ENCODE measurements at places on chromosomes 12 and 14.

GRCh38 chr14:105529319-105529568, 2.9 kb downstream of the TMEM121 start:
- no peak for DNase-seq

DNA sequence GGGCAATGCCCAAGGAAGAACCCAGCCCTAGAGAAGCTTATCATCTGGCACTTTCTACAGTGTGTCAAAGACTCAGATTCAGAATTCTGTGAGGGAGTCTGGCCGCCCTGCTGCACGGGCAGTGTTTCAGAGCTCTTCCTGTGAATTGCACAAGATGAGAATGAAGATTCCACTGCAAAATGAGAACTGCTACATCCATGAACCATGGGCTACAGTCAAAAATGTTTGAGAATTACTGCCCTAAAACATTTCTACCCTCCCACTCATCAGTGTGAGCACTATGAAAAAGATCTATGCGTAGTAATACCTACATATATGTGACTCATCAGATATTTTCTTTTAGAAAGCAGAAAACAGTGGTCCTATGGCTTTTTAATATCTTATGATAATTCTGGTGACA, 104.0 kb downstream of the STAB2 start:
- no peak for DNase-seq

DNA sequence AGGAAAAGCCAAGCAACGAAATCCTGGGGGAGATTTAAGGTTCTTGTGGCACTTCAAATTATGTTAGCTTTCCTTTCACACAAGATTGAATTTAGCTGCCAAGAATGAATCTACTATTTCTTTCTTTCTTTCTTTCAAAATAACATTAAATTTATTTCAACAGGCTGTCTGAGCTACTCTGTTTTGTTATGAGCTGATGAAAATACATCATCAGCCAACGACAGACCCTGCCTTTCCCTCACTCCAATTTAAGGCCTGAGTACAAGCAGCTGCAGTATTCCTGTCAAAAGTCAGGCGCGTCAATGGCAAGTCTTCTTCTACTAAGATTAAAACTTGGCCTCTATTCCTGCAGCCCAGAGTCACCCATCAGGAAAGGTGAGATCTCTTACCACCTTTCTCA, 347.7 kb upstream of the FLRT2 start:
- DNase-seq: no peak

DNA sequence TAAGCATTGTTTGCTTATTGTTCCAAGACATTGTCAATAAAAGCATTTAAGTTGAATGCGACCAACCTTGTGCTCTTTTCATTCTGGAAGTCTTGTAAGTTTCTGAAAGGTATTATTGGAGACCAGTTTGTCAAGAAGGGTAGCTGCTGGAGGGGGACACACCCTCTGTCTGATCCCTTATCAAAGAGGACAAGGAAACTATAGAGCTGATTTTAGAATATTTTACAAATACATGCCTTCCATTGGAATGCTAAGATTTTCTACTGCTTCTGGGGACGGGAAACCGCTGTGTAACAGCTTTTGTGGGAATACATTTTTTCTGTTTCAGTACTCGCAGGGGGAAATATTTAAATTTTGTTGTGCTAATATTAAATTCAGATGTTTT, 3.5 kb downstream of the FOS start:
- DNase-seq: no peak

DNA sequence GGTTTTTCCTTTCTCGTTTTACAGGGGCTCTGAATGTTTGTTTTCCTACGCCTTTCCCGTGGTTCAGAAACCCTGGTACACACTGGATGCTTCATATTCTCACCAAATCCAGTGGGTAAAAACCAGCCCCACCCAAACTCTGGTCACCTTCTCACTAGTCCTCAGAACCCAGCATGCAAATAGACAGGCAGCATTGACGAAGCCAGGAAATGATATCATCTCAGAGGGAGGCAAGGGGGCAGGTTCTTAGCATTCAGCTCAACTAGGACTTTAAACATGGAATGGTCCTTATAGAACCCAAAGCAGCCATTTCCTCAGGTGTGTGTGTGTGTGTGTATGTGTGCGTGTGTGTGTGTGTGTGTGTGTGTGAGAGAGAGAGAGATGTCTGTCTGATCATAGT, 142.0 kb downstream of the KCNK10 start:
- DNase-seq: no peak

- DNase-seq: no peak
These were observed 16.6 kb upstream of the TBX3 start for GRCh38 chr12:114700392-114701103.

- no peak for DNase-seq
These were observed 953 bp downstream of the MAPK1IP1L start for GRCh38 chr14:55052269-55052930.

DNA sequence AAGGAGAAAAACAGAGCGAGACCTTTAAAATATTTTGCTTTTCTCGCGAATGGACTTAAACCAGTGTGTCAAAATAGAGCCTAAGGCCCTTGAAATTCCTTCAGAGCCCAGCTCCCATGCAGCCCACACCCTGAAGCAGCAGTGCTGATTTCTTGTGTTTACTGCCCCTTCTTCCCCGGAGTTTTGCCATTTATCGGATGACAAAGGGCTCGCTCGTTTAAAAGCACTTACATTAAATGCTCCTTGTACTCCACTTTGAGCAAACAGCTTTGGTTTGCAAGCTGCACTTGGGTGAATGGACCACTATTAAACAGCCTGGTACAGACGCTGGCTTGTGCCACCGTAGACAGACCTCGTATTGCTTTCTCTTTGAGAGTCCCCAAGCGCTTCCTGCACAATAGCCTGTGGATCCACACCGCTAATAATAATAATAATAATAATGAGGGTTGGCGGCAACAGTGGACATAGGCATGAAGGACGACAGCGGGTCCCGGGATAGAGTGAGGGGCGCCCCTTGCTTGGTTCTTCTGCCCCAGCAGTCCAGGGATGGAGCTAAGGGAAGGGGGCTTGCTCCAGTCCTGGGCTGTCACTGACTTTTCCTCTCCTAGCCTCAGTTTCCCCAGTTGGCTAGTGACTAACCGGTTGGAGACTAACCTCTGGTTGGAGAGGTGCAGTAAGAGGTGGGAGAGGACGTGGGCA, 6.6 kb downstream of the DLK1 start:
- DNase-seq: no peak

DNA sequence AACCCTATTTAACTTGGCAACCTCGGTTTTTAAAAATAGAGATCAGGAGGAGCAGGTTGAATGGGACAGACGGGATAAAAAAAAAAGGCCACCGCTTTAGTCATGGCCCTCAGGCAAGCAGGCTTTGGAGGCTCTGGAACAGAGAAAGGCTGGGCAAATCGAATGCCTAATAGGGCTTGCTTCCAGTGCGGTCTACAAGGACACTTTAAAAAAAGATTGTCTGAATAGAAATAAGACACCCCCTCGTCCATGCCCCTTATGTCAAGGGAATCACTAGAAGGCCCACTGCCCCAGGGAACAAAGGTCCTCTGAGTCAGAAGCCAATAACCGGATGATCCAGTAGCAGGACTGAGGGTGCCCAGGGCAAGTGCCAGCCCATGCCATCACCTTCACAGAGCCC, 265.8 kb downstream of the CPNE8 start:
- no peak for DNase-seq

GRCh38 chr12:124558313-124558712, 9.1 kb downstream of the NCOR2 start:
- DNase-seq: no peak

DNA sequence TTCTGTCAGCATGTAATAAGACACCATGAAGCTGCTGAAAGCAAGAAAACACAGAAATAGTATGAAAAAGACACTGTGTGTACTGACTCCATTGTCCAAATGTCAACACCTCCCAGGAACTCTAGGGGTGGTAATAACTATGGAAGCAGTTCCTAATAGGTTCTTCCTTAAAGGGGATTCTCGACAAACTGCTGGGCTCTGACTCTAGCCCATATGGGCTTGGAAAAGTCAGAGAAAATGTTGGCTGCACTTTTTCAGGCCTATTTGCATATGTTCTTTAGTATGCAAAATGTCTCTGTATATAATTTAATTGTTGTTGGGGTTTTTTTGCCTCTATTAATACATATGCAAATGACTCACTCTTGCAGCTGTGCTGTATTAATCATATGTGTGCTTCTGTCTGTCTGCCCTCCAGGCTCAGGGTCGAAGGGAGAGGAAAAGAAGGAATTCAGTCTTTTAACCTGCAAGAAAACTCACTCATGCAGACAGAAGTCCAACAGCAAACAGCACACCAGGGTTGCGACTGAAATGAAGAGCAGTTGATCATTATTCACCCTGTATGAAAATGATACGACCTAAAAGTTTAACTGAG, 317.6 kb downstream of the SOX5 start:
- DNase-seq: no peak

DNA sequence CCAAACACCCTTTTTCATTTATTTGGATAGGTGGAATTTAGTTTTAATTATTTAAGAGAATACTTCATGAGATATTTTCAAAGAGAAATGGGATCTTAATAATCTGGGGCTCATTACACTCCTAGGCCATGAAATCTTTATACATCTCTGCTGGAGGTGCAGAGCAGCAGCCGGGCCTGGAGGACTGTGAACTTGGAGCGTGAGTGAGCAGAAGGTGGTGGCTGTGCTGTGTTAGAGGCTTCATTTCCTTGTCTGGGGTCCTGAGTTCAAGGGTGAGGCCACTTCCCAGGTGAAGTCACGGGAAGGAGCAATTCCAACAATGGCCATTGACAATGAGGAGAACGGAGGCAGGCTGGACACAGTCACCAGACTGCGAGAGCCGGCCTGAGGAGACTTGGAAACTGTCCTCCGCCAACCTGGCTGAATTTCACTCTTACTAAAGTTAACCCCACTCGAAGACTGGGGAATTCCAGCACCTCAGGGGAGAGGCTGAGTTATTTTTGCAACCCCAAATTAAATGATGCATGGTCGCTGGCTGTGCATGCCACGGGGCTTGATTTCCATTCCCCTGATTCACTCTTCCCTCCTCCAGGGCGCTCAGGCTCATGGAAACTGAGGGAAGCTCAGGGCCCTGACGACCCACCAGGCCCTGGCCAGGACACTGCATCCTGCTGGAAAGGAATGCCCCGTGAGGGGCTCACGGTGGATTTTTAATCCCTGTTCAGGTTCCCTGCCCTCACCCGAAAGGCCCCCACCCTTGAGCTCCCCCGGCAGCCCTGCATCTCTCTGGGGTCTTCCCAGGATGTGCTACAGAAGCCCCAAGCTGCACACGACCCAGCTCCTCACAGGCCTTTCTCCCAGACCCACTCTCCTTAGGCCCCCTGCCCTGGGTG, 22.6 kb upstream of the TRAF3 start:
- DNase-seq: no peak

DNA sequence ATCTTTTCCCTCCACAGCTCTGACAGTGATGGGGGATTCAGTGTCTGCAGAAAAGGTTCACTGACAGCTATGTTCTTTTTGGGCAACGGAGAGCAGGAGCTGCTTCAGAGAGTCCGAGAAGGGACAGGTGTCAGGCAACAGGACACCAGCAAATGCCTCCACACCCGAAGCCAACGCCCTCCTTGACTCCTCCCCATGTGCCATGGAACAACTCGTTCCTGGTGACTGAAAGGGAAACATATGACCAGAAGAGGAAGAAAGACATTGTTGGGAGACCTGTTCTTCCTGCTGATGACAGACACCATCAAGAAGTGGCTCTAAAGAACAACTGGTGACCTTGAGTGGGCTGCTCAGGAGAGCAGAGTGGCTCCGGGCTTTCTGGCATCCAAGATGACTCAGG, 172.3 kb upstream of the NOS1 start:
- DNase-seq: no peak

GRCh38 chr14:61839507-61839906, 77.3 kb downstream of the SNAPC1 start:
- DNase-seq: no peak

GRCh38 chr12:83559650-83560049, 872.9 kb downstream of the TMTC2 start:
- no peak for DNase-seq

DNA sequence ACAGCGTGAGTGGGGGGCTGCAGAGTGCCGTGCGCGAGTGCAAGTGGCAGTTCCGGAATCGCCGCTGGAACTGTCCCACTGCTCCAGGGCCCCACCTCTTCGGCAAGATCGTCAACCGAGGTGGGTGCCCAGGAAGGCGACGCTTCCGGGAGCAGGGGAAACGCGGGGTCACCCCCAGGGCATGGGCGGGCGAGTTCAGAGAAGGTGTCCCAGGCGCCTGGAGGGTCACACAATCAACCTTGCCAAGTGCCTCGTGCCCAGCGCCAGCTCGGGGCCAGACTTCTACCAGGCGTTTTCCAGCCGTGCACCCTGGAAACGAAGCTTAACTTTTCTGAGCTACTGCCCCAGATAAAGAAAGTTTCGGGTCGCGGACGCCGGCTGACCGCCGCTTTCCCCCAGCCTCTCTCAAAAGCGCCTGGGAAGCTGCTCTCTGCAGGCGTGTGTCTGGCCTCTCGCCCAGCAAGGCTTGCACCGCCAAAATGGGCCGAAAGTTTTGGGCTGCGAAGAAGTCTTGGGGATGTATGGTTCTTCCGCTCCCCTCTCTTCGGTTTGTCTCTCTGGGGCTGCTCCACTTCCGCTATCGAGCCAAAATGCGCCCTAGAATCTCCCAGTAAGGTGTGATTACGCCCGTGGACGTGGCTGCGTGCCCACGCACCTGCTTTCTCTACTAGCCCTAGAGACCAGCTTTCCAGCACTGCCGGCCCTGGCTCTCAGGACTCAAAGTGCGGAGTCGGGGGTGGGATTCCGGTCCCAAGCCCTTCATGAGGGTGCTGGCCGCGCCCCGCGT, 1.7 kb downstream of the WNT1 start:
- no peak for DNase-seq

- DNase-seq: no peak
These were observed 36.0 kb upstream of the PLEKHG6 start for GRCh38 chr12:6274231-6275221.

- no peak for DNase-seq
These were observed 105.7 kb downstream of the PDE3A start for GRCh38 chr12:20474016-20474415.

- no peak for DNase-seq
These were observed 26.8 kb upstream of the PEX5 start for GRCh38 chr12:7162691-7163114.

- DNase-seq: no peak
These were observed 2.4 kb downstream of the NCOR2 start for GRCh38 chr12:124564971-124565491.

GRCh38 chr14:65257425-65257824, 155.1 kb upstream of the FUT8 start:
- DNase-seq: no peak

DNA sequence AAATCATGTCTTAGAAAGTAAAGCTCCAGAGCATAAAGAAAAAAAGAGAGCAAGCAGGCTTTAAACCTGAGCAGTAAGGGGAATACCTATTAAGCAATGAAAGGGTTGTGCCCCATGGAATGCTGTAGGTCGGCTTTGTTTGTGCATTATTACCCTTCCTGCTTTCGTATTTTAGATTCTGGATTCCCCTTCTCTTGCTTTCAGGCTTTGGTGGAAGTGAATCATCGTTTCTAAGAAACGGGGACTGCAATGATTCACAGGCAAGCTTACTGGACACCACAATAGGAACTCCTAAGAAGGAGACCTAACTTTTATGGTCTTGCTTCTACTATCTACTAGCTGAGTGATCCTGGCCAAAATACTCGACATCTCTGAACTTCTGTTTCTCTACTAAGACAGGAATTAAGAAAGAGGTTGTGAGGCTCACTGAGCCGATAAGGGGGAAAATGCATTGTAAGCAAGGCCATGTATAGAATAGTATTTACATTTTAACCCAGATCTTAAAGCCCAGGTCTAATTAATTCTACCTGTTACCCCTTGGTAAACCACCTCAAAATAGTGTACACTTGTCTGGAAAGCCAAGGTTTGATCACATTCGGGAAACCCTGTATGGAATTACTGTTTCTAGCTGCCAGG, 1.2 kb upstream of the BMAL2 start:
- no peak for DNase-seq

GRCh38 chr12:112347581-112347982, 34.6 kb downstream of the HECTD4 start:
- DNase-seq: no peak

GRCh38 chr14:91228112-91229004, 16.1 kb downstream of the GPR68 start:
- peak; percentile 56 for DNase-seq
